ENCODE measurements at places on chromosomes 16 and 17. TPM values are rescaled to one million over a fixed set of nuclear protein-coding genes. Genes with fewer than 3 reads are reported as not detected.

The CIITA gene
- total RNA-seq: not detected

DNA sequence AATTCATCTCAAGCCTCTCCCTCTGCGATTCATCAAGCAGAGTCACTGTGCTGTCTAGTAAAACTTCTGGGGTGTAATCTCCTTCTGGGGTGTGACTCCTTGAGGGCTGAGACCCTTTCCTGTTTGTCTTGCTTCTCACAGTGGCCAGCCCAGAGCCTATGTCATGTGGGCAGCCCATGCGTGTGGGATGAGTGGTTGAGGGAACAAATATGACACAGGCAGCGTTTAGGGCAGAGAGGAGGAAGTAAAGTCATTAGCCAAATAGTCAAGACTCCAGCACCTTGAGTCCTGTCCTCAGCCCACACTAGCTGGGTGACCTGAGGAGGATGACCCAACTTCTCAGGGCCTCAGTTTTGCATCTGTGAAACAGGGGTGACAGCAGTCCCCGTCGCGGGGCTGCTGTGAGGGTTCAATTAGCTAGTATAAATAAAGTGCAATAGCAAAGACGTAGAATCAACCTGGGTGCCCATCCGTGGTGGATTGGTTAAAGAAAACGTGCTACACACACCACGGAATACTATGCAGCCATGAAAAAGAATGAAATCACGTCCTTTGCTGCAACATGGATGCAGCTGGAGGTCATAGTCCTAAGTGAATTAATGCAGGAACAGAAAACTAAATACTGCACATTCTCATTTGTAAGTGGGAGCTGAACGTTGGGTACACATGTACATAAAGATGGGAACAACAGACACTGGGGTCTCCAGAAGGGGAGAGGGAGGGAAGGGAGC is 4.5 kb upstream of the ITGAX start:
- DNase-seq: no peak

- DNase-seq: peak; percentile 47
Observed at GRCh38 chr16:71357681-71358080, 842 bp upstream of the CALB2 start.

GRCh38 chr17:49031965-49032928 is 35.1 kb downstream of the IGF2BP1 start:
- DNase-seq: peak; percentile 81

GRCh38 chr17:70808596-70808995 is 639.3 kb downstream of the KCNJ2 start:
- DNase-seq: peak; percentile 37

DNA sequence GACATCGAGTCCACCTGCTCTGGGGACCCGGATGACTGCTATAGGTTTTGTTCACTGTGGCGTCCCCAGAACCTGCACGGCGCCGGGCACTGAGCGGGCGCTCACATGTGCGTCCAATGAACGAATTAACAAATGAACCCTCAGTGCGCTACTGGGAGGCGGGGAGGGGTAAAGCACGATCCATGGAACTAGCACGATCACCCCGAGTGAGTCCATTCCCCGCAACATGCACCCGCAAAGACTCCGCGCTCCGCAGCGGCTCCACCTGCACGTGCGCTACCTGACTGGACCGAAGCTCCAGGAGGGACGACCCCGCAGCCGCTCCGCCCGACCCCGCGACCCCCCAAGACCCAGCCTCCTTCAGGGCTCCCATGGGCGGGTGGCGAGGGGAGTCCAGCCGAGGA is 491 bp downstream of the TRAP1 start:
- no peak for DNase-seq

GRCh38 chr17:43366891-43367736 is 31.7 kb upstream of the ARL4D start:
- DNase-seq: no peak

- DNase-seq: no peak
Observed at GRCh38 chr16:85992359-85992758, 93.4 kb downstream of the IRF8 start.

- no peak for DNase-seq
Observed at GRCh38 chr16:19805459-19806162, 79.0 kb downstream of the GPRC5B start.

- DNase-seq: peak; percentile 39
Observed at GRCh38 chr17:75763613-75764416, 1.2 kb downstream of the GALK1 start.
